ENCODE measurements at places on chromosomes 1 and 21.

GRCh38 chr1:84776639-84777038 is 86.4 kb upstream of the SSX2IP start:
- DNase-seq, result no peak

GRCh38 chr1:60223158-60223557 is 149.6 kb upstream of the C1orf87 start:
- DNase-seq, result no peak

- no peak for DNase-seq
These were observed 37.0 kb downstream of the MIA3 start for GRCh38 chr1:222654849-222655248.

DNA sequence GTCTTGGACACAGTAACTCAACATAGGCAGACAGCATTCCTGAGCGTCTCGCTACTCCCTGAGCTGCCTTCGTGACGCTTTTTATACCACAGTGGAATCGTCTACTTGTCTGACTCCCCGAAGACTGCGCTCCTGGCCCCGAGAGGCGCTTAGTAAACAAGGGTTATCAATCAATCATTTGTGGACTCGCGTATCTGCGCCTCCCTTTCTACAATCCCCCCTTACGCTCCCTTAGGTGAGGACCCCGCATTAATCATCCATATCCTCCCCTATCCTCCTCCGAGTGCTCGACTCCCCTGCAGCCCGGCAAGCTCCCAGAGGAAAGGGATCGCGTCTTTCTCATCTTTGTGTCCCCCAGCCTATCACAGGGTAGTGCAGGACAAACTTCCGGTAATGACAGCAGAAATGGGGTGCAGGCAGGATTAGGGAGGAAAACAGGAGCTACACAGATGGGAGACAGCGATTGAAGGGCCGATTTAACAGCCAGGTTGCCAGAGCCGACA is 522 bp downstream of the TMEM59 start:
- peak; percentile 67 for DNase-seq

DNA sequence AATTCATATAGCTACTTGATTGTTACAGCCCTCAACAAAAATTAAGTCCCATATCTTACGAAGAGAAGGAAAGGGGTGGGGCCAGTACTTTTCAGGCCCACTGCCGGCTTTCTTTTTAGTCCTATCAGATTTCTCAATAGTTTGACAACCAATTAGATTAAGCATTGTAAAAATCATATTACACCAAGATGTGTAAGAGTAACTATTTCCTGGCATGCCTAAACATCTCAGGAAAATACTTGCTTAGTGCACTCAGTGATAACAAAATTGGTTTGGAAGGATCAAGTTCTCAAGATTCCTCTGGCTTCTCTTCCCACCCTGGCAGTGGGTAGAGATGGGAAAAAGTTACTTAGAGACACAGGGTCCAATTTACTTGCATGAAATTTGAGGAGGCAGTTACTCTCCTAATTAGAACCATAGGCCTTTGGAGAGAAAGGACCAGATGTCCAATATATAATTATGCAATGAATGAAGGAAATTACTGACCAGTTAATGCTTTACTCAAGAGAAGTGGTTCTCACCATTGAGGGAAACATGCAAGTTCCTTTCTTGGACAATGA is 30.1 kb downstream of the STPG1 start:
- peak; percentile 64 for DNase-seq

- no peak for DNase-seq
These were observed 43.6 kb downstream of the PBX1 start for GRCh38 chr1:164602480-164603093.

DNA sequence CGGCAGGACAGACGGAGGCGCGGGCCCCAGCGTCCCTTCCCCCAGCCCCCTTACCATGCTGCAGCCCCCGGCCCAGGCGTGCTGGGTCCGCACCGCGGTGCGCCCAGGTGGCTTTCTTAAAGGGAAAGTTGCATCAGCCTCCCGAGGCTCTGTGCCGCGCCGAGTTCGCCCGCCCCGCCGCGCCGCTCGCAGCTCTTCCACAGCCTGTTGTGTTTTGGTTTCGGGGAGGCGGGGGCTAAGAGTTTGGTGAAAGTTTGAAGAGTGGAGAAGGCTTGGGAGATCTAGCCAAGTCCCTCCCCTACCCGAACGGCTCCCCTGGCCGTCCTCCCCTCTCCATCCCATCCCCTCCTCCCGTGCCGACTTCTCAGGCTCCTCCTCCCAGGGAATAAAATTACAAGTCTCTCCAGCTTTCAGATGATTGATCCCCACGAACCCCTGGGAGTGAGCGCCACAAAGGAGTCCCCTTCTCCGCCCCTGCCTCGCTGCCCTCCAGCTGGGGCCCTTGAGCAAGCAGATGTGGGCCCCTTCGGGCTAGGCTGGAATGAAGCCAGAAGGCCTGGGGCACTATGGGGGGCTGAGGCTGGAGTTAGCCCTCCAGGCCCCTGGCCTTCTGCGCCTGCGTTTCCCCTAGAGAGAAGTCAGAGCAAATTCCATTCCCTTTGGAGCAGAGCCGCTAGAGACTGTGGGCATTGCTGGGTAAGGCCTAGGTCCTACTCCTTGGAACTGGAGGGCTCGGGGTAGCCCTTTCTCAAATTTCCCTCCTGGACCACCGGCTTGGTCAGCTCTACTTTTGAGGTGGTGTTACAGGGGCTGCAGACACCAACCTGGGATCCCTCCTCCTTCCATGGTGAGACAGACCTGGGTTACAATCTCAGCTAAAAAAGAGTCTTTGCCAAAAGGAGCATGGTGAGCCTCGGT is at the start of gene SLC6A9:
Gene SLC6A9, minus strand, starts transcription at position 211 of the 918 bp plus-strand sequence. CDS start 7,185 bp downstream, outside the sequence.
- peak; percentile 70 for DNase-seq

DNA sequence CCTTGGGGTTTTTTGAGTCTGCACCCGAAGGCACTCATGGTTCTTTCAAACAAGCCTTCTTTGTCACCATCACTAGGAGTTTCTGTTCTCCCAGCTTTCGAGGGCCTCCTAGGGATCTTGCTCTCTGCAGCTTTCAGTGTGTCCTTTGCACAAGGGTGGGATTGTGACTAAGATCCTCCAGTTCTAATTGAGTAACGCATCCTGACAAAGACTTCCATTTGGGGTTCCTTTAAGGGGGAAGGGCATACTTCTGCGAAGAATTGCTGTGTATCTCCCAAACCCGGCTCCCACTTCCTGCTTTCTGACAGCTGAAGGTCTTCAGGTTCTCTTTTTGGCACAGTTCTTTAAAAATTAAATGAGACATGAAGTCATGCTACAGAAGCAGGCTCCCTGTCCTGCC is 139.4 kb downstream of the EDEM3 start:
- DNase-seq, result no peak

GRCh38 chr1:12593621-12594066 is 24.4 kb downstream of the DHRS3 start:
- no peak for DNase-seq

DNA sequence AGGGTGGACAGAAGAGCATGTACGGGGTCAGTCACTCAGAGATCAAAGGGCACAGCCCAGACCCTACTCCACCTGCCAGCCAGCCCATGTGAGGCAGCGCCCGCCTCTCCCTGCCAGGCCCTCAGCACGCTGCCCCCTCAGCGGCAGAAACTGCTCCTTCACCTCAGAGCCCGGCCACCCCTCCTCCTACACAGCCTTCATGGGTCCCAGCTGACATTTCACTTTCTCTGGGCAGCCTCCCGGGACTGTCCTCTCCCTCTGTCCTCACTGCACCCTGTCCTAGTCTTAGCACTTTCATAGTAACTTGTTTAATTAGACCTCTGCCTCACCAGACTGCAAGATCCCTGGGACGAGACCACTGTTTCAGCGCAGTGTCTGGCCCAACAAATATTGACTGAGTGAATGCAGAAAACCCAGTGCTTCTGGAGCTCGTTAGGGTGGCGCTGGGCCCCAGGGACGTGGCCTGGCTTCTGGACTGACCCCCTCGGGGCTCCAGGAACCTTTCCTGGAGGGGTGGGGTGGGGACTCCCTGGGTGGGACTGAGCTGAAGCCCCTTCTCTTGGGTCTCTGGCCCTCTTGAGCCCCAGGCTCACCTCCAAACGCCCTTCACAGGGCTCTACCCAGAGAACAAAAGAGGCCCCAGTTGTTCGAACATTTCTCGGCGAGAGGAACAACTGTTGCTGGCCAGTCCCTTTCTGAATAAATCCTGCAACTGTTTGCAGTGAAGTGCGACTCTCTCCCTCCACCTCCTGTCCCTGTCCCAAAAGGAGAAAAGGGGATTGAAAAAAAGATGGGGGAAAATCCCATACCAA is 114.9 kb downstream of the CASZ1 start:
- DNase-seq, result no peak

DNA sequence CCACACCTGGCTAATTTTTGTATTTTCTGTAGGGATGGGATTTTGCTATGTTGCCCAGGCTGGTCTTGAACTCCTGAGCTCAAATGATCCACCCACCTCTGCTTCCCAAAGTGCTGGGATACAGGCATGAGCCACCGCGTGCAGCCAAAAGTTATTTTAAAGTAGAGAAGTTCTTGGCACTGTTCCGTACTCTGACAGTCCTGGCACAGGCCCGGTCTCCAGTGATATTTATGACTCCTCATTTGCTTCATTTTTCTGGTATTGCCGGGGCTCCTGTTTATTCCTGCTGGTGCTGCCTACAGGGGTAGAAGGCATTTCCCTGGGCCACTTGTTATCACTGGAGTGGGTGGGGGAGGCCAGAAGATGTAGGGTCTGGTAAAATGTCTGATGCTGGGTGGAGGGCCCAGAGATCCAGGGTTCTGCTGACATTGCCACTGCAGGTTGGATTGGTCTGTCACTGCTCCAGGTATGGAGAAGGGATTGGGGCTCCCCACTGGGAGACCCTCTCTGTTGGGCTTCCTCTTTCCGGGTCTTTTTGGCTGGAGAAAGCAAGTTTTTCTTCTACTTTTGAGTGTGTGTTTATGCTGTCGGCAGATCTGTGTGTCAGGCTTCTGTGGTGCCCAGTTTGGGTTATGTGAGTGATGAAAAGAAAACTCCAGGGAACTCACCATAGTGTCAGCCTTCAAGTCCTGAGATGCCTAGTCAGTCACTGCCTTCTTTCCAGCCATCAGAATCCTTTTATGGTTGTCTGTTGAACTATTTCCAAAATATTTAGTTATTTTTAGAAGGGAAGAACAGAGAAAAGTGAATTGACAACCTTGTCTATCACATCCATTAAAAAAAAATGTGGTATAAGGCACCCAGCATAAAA is 4.5 kb downstream of the MROH7 start:
- no peak for DNase-seq

- no peak for DNase-seq
These were observed 42.6 kb downstream of the RSPH1 start for GRCh38 chr21:42453224-42453985.

DNA sequence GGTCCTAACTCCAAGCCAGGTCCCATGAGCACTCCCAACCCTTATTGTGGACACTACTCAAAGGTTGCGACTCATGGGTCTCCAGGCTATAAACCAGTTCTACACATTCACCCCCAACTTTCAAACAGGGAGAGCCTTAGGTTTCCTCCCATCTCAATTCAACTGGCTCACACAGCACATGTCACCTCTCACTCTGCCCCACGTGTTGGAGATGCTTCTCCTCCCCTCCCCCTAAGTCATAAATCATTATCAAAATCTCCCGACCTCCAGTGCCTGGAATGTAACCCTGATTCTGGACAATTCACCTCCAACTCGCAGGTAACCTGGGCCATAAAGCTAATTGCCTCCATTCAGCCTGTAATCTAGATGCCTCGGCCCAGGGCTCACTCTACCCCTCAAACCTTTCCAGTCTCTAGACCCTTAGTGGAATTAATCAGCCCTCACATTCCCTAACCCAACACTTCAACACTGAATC is 595 bp downstream of the AK2 start:
- peak; percentile 61 for DNase-seq

GRCh38 chr1:170326186-170326585 is 180.4 kb downstream of the NTMT2 start:
- DNase-seq, result no peak
